ENCODE measurements at places on chromosomes 2 and 18. TPM values are rescaled to one million over a fixed set of nuclear protein-coding genes. Genes with fewer than 3 reads are reported as not detected.
A peak's percentile ranks its signal among the peaks of the same experiment; 100 is the strongest.

Gene PDE1A
- 0.06 TPM for polyA plus RNA-seq

Gene ERBB4
- polyA plus RNA-seq, result not detected

DNA sequence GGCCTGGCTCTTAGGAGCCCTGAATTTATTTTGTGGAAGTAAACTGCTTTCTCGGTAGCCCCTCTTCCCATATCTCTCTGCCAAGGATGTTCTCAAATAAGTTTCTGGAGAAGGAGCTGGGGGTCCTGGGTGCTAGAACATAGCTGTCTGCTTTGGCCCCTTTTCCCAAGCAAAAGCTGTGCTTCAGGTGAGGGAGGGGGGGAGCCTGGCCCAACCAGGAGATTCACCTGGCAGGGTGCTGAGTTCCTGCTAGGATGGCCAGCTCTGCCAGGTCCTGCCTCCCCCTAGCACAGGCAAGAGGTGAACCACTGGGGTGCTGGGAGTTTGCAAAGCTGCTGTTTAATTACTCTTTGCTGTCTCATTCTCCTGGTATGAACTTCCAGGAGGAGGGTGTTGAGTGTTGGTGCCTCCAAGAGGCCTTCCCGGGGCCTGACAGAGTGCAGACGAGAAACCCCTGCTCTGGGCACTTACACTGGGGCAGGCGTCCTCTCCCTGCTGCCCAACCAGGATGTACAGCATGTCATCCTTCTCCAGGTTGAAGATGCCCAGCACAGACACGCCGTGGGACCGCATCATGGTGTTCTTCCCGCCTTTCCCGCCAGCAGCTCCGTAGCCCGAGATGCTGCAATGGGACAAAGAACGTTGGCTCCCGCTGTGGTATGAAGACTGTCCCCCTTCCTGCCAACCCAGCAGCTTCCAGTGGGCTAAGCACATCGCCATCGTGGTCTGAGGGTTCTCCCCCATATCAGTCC lies 124.2 kb downstream of the CLIP4 start:
- DNase-seq, result no peak

- no peak for DNase-seq
Observed at GRCh38 chr18:8254654-8255053, 354.6 kb upstream of the RAB12 start.

DNA sequence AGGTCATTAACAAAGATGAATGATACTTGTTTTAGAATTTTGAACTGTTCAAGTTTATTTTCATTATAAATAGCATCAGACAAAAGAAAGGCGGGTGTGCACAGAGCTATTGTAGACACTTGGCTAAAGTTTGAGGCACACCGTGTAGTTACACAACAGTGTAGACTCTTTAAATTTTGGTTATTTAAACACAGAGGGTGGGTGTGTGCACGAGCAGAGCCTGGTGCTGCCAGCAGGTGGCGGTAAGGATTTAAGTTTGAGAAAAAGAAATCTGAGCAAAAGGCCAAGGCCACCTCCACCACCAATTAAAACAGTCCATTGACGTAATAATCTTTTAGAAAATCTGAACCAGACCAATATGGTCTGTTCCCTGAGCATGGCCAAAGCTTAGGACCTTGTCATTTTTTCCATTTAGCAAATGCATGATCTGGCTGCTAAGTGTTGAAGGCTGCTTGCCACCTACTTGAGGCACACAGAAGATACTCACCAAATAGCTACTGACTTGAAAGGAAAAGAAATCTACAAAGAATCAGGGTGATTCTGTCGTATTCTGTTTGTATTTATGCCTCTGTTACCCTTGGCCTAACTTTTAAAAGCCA lies 14.3 kb downstream of the COPS7B start:
- peak; percentile 23 for DNase-seq

GRCh38 chr18:22483407-22483806 lies 65.7 kb upstream of the CTAGE1 start:
- no peak for DNase-seq

DNA sequence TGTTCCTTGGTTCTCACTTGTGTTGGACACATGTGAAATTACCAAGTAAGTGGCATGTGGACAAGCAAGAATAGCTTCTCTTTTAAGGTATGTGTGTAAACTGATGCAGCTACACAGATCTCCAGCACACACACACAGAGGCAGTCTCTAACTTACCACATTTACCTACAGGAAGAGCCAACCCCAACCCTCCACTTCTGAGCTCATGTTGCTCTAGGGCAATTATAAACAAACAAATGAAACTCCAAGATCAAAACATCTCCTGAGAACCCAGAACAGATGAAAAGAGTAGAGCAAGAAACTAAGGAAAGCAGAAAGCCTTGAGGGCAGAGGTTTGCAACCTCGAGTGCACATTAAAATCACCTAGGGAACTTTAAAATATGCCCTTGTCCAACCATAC lies 16.0 kb upstream of the TMEM37 start:
- DNase-seq, result no peak
